Occipital lobe (tissue), 3 donors: ENCODE measurements at places on chromosomes 1 and 21.
A peak's percentile ranks its signal among the peaks of the same experiment; 100 is the strongest.

DNA sequence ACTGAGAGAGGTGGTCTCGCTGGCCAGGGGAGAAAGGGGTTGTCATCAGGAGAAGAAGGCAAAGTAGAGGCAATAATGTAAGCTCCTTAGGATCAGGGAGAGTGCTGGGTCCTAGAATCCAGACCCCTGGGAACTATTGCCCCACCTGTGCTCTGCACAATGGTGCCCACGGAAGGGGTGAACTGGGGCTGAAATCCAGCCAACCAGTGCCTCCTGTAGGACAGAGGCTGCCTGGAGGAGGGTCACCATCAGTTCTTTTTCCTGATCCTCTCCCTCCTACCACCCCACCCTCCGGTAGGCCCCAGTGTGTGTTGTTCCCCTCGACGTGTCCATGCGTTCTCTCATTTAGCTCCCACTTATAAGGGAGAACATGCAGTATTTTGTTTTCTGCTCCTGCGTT lies 52.9 kb upstream of the ATP2B4 start:
- DNase-seq: no peak

DNA sequence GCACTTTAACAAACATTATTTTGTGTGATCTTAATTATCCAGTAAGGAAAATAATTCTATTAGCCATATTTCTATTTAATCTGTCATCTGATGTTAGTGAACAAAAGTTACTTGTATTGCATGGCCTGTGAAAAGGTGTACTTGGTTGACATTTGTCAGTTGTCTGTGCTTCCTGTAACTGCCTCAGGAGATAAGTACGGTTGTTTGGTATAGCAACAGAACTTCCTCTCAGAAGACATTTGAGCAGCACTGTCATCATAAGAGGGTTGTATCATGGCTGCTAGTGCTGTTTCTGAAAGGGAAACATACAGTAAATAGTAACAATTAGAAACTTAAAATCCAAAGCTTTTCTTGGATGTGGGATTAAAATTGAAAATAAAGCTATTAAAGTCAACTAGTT lies 3.4 kb downstream of the BLZF1 start:
- no peak for DNase-seq

- DNase-seq: no peak
These were observed 387.8 kb upstream of the RUNX1 start for GRCh38 chr21:35436899-35437298.

DNA sequence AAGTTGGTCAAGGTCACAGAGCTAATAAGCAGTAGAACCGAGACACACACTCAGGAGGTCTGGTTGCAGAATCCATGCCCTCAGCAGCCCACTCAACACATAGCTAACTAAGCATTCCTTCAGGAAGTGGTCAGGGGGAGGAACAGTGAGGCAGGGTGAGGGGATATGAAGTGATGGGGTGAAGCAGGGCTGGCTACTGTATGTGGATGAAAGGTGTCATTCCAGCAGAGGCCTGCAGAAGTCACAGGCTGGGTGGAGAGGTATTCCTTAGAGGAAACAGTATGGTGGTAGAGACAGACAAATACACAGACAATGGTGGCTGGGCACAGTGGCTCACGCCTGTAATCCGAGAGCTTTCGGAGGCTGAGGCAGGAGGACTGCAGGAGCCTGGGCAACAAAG lies 14.1 kb downstream of the TMCO4 start:
- no peak for DNase-seq

DNA sequence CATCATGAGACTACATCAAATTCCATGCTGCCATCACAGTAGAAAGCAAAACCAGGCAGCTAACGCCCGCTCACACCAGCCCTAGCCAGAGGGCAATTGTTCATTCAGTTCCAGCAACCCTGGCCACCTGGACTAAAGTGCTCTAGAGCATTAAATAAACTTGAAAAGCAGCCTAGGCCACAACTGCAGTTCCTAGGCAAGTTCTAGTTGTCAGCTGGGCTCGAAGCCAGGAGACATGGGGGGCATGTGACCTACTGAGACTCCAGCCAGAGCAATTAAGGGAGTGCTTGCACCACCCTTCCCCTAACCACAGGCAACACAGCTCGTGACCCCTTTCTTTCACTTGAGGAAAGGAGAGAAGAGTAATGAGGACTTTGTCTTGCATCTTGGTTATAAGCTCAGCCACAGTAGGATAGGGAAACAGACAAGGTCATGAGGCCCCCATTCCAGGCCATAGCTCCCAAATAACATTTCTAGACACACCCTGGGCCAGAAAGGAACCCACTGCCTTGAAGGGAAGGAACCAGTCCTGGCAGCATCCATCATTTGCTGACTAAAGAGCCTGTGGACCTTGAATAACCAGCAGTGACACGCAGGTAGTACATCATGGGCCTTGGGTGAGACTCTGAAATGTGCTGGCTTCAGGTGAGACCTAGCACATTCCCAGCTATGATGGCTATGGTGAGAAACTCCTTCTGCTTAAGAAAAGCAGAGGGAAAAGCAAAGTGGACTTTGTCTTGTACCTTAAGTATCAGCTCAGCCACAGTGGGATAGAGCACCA lies 77.0 kb downstream of the ZZZ3 start:
- peak; percentile 3 for DNase-seq

- peak; percentile 74 for DNase-seq
These were observed 24.9 kb downstream of the MT1HL1 start for GRCh38 chr1:236979149-236979900.

DNA sequence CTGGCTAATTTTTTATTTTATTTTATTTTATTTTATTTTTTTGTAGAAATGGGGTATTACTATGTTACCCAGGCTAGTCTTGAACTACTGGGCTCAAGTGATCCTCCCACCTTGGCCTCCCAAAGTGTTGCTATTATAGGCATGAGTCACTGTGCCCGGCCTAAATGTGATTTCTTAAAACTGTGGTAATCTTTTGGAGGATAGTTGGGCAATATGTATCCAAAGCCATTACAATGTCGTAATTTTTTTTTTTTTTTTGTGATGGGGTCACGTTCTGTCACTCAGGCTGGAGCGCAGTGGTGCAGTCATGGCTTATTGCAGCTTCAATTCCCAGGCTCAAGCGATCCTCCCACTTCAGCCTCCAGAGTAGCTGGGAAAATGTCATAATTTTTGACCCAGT lies 14.2 kb downstream of the ETV3L start:
- DNase-seq: no peak

DNA sequence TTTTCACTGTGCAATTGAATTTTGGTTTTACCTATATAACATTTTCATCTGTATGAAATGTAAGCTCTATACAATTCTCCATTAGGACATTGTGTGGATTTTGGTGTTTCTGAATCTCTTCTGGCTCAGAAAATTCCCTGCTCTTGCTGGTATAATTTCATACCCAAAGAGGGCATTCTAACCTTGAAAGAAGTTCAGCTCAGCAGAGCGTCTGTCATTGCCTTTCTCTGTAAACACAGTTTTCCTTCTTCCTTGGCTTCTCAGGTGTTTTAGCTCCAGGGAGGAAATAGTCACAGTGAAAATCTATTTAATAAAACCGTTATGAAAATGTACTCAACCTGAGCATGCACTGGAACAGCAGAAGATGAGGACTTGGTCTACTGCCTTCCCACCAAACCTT lies 16.0 kb downstream of the DISC1 start:
- no peak for DNase-seq

- DNase-seq: no peak
These were observed 39.9 kb upstream of the IFNAR2 start for GRCh38 chr21:33189824-33190223.

- no peak for DNase-seq
These were observed 5.5 kb downstream of the SORT1 start for GRCh38 chr1:109392037-109392787.

DNA sequence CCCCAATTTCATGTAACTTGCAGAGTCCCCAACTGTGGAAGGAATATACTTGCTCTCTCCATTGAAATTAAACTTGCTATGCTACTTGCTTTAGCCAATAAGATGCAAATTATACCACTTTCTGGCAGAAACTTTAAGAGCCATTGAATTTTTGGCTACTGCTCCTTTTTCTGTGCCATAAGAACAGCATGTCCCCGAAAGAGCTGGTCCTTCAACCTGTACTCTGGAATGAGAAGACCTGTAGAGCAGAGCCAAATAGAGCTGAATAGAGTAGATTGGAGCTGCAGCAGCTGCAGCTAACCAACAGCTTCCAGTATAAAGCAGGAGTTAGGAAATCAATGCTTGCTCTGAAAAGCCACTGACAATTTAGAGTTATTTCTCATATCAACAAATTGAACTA lies 472.3 kb upstream of the B3GALT2 start:
- no peak for DNase-seq
